Amniotic stem cell (primary cell): ENCODE measurements at places on chromosomes 1 and 21.

- no peak for DNase-seq
Measured at GRCh38 chr1:158810311-158810710, 20.8 kb upstream of the MNDA start.

DNA sequence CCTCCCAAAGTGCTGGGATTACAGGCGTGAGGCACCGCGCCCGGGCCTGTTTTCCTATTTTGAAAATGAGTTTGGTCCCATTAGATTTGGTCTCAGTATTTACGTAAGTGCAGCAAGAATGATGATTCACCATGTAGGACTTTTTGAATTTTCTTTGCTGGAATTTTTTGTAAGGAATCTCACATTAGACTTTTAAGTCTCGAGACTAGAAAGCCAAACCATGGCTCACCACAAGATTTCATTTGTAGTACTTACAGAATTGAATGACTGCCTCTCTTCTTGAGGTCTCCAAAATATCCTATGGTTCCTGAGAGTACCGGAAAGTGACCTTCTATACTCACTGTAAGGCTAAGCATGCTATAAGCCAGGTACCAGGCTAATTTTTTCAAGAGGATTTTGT is 325 bp downstream of the OR14A2 start:
- no peak for DNase-seq

- no peak for DNase-seq
Measured at GRCh38 chr1:74652711-74653139, 20.9 kb downstream of the ERICH3 start.

GRCh38 chr1:151923422-151923821 is 14.1 kb upstream of the THEM4 start:
- no peak for DNase-seq

DNA sequence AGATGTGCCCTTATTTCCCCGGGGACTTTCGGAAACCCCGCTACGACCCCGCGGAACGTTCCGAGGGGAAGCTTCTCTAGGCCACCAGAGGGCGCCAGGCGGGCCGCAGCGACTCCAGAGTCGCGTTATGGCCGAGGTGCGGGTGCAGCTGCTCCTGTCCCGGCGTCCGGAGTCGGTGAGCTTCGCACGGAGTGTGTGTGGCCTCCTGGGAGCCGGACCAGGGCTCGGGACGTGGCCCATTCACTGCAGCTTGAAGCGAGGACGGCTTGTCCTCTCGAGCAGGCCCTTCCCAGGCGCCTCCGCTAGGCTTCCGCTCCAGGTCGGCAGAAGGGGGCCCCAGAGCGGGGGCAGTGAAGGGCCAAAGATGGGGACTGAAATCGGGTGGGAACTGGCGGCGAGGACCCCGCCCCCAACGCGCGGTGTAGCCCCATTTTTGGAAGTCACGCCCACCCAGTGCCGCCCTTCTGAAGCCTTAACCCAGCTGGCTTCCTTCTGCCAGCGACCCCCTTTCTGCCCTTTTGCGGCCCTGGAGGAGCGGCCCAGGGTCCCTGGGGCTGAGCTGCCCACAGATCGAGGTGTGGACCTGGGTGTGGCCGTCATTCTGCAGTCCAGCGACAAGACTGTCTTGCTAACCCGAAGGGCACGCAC is at the start of gene NUDT17:
Gene NUDT17, plus strand, starts transcription at position 117 of the 648 bp plus-strand sequence. Its CDS starts 11 bp downstream, at position 128.
- DNase-seq = peak; percentile 53

DNA sequence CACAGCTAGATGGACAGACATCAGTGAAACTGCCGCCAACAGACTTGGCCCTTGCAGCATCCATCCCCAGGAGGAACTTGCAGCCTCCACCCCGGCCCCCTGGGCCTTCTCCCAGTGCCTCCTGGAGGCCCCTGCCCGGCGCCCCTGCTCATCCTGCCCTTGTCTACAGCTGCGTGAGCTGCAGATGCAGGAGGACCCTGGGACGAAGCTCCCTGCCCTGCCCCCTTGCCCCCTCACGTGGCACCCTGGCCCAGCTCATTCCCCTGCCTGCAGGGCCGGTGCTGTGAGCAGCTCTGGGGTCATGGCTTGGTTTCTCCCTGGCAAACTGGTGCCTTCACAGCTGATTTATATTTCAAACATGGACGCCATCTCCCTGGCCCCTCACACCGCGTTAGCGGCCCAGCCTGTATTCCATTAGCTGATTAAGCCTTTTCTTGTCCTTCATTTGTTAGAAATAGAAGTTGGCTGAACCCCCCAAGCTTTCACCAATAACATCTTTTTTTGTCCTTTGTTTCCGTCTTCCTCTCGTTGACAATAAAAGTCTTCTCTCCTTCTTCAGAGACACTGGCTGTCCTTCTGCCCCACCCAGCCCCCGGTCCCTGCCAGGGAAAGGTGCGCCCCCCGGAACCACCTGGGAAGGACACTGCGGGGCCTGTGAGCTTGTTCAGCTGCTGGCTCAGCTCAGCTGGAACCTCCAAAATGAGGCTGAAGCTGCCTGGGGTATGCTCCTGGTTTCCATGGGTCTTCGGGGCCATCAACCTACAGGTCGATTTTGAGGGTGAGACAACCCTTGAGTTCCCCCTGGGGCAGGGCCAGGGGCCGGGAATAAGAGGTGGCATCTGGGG is 34.0 kb upstream of the SLC19A1 start:
- DNase-seq = no peak

- DNase-seq = no peak
Measured at GRCh38 chr1:107871687-107872395, 93.1 kb downstream of the VAV3 start.

DNA sequence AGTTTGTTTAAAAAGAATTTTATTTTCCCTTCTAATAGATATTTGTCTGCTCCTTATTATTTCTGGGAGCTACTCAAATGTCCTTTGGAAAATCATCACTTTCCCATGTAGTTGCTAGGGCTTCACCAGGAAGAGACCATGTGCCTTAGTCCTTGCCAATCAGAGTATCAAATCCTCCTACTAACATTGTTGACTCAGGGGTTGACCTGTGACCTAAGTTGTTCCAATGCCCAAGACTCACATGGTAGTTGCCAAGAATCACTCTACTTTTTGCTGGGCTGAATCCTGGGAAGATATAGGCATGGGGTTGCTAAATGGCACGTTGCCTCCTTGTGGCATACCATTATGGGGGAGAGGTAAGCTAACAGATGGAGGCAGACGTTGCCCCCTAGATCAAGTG is 58.2 kb upstream of the FOXD3 start:
- no peak for DNase-seq

DNA sequence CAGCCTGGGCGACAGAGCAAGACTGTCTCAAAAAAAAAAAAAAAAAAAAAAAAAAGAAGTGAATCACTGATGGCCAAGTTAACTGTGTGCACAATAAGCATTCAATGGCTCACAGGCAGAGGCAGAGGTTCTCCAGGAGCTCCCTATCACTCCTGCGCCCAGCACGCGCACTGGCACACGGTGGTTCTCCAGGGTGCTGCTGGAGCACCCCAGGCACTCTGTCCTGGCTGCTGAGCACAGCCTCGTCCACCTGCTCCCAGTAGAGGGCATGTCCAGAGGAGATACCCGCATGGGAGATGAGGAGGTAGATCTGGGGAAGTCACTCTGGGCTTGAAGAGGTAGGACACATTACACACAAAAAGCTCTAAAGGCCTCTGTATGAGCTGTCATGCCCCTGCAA is 21.5 kb upstream of the NUP133 start:
- DNase-seq = no peak

DNA sequence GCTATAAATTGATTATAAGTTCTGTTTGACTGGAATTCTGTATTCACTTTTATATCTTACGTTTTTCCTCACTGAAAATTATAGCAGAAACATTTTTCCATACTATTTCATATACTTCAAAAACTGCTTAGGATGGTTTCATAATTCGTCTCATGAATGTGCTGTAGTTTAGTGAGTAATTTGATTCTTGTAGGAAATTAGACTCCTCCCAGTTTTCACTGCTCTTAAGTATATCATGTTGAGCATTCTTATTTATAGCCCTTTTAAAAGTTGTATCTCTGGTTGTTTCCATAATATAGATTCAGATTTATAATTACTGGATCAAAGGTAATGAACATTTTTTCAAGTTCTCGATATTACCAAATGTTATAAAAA is 250.6 kb downstream of the FMN2 start:
- DNase-seq = no peak

DNA sequence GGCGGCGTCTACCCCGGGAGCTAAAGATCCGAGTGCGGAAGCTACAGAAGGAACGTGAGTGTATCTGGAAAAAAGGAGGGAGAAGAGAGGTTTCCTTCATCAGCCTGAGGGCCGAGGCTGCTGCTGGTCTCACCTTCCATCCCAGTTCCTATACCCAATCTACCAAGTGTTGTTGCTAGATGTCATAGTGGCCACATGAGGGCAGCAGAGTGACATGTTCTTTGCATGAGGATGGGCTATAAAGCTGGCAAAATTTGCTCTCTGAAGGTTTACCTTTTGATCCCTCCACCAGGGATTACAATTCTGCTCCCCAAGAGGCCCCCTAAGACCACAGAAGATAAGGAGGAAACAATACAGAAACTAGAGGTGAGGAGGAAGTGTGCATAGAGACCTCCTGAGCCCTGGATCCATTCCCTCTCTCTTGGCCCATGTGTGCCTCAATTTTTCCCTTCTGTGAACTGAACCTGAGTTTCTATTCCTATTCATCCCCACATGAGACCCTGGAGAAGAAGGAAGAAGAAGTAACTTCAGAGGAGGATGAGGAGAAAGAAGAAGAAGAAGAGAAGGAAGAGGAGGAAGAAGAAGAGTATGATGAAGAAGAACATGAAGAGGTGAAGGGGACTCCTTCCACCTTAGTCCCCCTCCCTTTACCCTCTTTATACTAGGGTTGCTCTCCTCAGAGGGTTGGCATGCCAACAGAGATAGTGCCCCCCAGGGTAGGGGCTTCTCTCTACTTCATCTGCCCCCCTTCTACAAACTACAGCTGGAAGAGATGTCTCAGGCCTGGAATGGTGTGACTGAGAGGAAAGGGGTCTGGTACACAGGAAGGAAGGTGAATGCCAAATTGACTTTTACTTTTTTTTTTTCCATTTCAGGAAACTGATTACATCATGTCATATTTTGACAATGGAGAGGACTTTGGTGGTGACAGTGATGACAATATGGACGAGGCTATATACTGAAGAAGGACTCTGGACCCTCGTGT is 13.3 kb downstream of the POLR3GL start:
- peak; percentile 80 for DNase-seq

DNA sequence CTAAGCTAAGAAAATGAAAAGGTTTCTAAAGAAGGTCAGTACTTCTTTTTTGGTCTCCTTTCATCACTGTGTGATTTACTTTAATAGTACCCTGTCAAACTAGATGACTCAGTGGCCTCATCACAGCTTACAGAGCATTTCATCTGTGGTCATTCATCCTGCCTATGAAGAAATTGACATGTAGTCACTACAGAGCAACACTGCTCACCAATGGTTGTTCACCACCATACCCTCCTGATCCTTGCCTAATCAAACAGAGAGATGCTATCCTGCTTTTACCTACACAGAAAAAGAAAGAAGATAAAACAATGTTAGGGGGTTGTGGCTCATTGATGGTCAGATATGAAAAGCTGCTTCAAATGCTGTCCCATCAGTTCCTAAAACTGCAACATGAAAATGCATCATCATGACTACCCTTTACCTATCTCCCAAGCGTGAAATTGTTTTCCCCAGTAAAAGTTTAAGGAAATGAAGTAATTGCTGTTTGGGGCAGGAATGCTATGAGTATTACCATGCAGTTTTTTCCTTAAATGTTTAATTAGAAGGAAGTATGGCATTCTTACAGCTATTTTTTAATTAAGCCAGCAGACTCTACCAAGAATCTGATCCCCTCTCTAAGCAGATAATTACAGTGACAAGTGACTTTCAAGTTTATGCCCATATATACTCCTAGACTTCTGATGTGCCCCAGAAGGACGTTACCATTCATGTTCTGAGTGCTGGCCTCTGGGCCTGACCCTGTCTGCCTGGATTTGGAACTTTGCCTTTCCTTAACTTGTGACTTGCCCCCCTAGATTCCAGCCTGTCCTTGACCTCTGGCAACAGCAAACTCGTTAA is 46.1 kb upstream of the FBXO28 start:
- DNase-seq = peak; percentile 11

DNA sequence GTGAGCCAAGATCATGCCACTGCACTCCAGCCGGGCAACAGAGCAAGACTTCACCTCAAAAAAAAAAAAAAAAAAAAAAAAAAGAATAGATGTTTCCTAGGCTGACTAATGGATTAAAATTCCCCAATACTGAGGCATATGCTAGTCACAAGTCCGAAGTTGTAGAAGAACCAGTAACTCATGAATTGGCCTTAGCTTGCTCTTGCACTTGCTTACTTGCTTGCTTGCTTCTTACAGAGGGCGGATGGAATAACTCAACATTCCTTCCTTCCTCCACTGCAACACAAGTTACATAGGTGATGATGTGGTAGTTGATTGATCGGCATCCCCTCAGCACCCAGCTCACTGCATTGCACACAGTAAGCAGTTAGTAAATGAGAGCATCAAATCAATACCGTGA is 2.8 kb upstream of the TARS2 start:
- DNase-seq = no peak

DNA sequence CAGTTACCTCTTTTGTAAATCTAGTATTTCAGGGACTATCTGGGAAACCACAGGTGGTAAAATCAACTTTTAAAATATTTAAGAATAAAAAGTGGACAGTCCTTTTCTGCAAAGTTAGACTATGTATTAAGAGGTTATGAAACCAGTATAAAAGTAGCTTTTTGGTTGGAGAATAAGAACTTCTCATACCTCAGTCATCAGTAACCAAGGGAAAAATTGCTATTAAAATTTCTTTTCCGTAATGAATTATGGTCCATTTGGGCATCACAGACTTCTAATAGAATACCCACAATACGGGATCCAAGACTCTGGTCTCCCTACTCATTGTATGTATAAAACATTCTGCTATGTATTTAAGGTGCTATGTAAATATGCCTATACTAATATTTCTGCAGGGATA is 51.9 kb downstream of the ABL2 start:
- no peak for DNase-seq

- DNase-seq = no peak
Measured at GRCh38 chr1:180277476-180278193, 47.6 kb downstream of the LHX4 start.

DNA sequence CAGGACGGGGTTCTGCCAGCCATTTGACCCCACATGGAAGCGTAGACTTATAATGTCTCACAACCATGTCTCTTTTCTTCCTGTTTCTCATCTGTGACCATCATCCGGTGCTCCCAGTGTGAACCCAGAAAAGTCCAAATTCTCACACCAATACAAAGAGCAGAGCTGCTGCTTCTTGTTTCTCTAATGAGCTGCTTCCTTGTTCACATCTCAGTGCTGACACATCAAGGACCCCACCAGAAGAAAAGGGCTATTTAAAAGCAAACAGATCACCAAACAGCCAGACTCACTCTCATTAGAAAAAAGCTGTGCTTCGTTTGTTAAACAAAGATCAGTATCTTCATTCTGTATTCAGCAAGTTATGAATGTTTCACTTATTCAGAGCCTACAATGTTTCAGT is 835 bp upstream of the LCE1D start:
- no peak for DNase-seq

GRCh38 chr1:180167721-180168467 is 13.2 kb downstream of the QSOX1 start:
- no peak for DNase-seq

- DNase-seq = no peak
Measured at GRCh38 chr1:181896824-181897223, 164.7 kb downstream of the ZNF648 start.

- no peak for DNase-seq
Measured at GRCh38 chr1:207711285-207711684, 40.6 kb upstream of the CD46 start.
